ENCODE measurements at places on chromosomes 4 and X.

DNA sequence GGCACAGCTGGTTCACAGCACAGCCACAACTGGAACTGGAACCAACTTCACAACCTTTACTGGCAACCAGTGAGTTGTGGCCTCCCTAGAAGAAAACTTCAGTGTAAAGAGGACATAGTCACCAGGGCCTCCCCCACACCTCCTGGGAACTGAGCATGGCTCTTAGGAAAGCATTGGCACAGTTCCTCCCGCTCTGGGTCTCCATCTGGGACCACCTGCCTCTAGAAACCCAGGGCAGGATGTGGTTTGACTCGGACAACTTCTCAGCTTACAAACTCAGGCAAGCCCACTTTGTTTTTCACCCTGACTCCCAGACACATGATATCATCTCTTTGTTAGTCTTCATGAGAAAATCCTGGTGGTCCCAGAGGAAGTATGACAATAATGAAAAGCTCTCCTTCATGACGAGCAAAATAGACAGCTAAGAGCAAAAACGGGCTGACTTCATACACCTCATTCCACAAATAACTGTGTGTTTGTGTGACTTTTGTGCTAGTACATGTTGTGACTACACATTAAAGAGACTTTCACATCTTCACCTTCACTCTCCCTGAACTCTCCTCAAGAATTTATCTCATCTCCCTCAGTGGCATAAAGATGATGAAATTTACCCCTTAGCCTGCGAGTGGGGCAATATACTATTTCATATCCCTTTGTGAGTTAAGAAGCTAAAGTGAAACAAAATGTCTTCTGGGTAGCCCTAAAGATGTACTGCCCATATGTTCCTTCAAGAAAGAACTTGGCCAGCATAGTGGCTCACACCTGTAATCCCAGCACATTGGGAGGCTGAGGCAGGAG is 75.4 kb downstream of the SH3KBP1 start:
- no peak for DNase-seq

GRCh38 chr4:161714022-161714751 is 449.6 kb downstream of the FSTL5 start:
- no peak for DNase-seq

DNA sequence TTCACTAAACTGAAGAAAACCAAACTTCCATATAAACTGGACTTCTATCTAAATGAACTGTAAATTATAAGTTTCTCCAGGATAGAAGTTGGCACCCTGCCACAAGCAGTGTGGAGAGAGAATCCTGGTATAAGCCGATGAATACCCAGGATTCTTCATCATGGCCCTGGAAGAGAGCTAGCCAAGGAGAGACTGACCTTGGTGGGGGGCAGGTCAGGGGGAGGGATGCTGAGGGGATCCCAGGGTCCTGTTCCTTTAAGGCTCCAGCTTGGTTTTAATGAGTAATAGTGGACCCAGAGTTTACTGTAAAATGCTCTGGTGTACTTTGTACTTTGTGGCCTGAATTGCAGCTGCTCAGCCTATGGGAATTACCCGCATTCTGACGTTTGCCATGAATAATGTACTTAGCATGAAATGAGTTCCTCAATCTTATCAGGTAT is 16.9 kb downstream of the RASSF6 start:
- DNase-seq, result no peak

- no peak for DNase-seq
Measured at GRCh38 chr4:146040623-146041022, 102.0 kb upstream of the ZNF827 start.

GRCh38 chrX:39613997-39614679 is 483.6 kb downstream of the BCOR start:
- peak; percentile 88 for DNase-seq

- no peak for DNase-seq
Measured at GRCh38 chr4:174880001-174880400, 38.2 kb upstream of the ADAM29 start.

- DNase-seq, result no peak
Measured at GRCh38 chr4:8295471-8295870, 25.9 kb downstream of the HTRA3 start.

- no peak for DNase-seq
Measured at GRCh38 chrX:13064599-13065143, 20.3 kb upstream of the FAM9C start.

DNA sequence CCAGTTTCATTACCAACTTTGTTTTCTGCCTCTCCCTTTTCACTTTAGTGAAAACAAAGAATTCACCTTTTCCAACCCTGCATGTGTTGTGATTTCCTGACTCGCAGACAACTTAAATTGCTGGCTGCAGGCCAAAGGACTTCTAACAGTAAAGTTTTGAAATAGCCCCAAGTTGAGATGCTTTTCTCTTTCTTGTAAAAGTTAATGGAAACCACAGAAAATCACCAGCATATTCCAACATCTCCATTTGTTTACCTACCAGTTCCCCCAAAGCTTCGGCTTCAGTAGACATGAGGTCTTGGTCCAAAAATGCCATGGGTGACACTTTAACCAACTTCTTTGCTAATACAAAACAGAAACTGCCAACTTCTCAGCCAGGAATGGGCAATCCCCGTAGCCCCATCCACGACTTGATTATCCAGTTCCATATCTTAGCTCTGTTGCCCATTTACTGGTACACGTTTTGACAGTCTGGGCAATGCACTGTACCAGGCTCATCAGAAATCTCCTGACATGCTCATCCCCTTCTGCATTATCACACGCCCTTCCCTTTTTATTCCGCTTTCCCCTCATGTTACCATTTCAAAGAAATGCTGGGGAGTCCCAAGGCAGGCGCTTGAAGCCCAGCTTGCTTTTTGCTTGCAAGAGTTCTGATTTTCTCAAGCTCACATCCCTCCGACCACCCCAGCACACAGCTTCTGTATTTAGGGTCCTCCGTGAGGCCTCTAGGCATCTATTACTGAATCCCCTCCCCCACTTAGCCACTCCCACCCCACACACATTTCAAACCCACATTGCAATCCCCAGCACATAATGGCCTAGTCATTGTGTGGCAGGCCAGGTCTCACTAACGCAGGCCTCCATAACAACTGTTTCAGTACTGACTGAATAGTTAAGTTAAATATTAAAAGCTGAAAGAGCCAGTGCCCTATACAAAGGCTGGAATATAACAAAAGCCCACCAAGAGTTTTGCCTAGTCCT is 137.9 kb upstream of the S100G start:
- DNase-seq, result no peak

GRCh38 chr4:175457956-175458355 is 354.1 kb downstream of the GPM6A start:
- no peak for DNase-seq

GRCh38 chrX:136662976-136663375 is 15.0 kb downstream of the CD40LG start:
- DNase-seq, result no peak

DNA sequence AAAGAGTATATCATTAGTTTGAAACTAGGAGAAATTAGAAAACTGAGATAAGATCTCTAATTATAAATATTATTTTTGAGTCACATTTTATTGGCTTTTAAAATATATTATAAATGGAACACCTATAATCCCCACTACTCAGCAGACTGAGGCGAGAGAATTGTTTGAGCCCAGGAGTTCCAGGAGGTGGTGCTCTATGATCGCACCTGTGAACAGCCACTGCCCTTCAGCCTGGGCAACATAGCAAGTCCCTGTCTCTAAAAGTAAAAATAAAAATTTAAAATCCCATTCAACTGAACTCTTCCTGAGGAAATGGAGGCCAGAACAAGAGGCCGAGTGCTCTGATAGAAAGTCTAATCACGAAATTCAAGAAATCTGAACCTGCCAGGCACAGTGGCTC is 6.3 kb upstream of the C4orf36 start:
- DNase-seq, result no peak

DNA sequence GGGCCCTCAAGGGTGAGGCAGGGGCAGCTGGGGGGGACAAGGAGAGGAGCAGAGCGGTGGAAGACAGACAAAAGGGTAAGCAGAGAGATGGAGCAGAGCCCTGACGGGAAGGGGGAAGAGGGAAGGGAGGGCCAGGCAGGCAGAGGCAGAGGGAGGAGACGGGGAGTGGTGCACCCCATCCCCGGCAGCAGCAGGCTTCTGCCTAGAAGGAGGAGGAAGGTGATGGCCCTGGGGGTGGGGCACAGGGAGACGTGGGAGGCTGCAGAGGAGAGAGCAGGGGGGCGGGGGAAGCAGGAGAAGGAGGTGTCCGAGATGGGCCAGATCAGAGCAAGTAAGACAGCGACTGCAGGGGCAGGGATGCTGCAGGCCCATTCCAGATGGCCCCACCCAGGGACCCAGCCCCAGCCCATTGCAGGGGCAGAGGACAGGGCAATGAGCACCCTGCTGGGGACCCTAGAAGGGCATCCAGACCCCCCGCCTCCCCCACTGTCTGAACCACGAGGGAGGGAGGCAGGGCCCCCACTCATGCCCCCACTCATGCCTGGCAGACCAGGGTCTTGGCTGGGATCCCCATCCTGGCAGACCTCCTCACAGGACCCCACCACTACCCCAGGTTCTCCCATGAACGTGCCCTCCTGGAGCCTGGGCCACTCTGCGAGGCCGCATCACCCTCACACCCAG is 2.7 kb downstream of the L1CAM start:
- no peak for DNase-seq

GRCh38 chrX:413322-414201 is 26.9 kb upstream of the PPP2R3B start:
- DNase-seq, result peak; percentile 14

DNA sequence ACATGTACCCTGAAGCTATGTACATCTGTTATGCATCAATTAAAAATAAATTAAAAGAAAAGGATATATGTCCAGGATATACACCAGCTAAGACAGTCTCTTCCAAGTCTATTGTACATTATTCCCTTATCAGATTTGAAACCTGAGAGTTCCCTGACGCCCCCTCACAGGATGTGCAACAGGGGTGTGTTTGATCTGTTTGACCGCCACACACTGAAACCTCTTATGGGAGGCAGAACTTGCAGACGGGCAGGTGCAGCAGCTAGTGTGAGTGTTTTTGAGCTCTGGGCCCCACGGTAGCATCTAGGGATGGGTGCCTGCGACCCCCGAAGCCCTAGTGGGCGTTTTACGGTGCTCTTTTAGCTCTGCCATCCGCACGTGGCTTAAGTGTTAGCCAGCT is 4.7 kb downstream of the XG start:
- no peak for DNase-seq

All from NCI-H1092 treated with DMSO at 0.1 percent for 48 hours (cell line).